OCI-LY7 (cell line): ENCODE measurements at places on chromosomes 5 and 9. TPM values are rescaled to one million over a fixed set of nuclear protein-coding genes. Genes with fewer than 3 reads are reported as not detected.

- no peak for DNase-seq
Measured at GRCh38 chr9:20226345-20226744, 396.0 kb downstream of the MLLT3 start.

GRCh38 chr9:94144394-94144793 is 60.1 kb downstream of the PTPDC1 start:
- DNase-seq = no peak

DNA sequence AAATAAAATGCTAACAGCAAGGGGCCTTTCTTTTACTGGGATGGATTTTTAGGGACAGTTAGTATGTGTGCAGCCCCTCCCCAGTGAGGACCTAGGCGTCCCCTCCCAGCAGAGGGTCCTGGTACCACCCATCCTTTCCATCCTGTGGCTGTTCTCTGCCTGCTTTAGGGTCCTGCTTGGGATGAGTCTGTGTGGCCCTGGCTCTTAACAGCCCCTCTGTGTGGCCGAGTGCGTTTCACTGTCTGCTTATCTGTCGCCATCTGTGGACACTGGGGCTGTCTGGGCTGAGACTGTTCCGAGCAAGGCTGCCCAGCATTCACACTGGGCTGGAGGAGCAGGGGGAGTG is 17.0 kb downstream of the WNK2 start:
- no peak for DNase-seq

- no peak for DNase-seq
Measured at GRCh38 chr9:133772581-133772980, 34.4 kb upstream of the SARDH start.

FAM78A gene
- total RNA-seq = 35.0 and 38.4 TPM in 2 replicates

- no peak for DNase-seq
Measured at GRCh38 chr9:136361754-136362449, 1.6 kb downstream of the DNLZ start.

- DNase-seq = no peak
Measured at GRCh38 chr9:19137282-19137681, 10.0 kb upstream of the PLIN2 start.

- DNase-seq = peak; percentile 42
Measured at GRCh38 chr5:161546095-161546469, 443 bp downstream of the GABRB2 start.

KCNV2 gene
- total RNA-seq = not detected in 2 replicates

GRCh38 chr5:134611515-134611914 is 21.1 kb downstream of the SAR1B start:
- DNase-seq = no peak
